ENCODE measurements at places on chromosomes 3 and 15. TPM values are rescaled to one million over a fixed set of nuclear protein-coding genes. Genes with fewer than 3 reads are reported as not detected.

The SCAANT1 gene
- total RNA-seq = not detected

The TBL1XR1 gene
- total RNA-seq = 387 TPM

The TPRG1 gene
- 0.43 TPM for total RNA-seq

The KNG1 gene
- not detected for total RNA-seq

The INTS14 gene
- 23.5 TPM for total RNA-seq

The RASGRP1 gene
- total RNA-seq = 0.37 TPM

The SLC22A13 gene
- total RNA-seq = 0.28 TPM

The AADACL2 gene
- total RNA-seq = not detected

The WDR93 gene
- total RNA-seq = under 0.01 TPM

The CIDEC gene
- total RNA-seq = 0.14 TPM

The DPPA2 gene
- total RNA-seq = not detected

The MUC20 gene
- 0.74 TPM for total RNA-seq

The CHRNA5 gene
- total RNA-seq = 0.14 TPM

The CYP11A1 gene
- total RNA-seq = 1.1 TPM

The PLAAT1 gene
- not detected for total RNA-seq

The CAND2 gene
- 3.1 TPM for total RNA-seq

The BNC1 gene
- total RNA-seq = 7.3 TPM

The EXD1 gene
- total RNA-seq = not detected

The CDHR4 gene
- total RNA-seq = under 0.01 TPM

The GRAMD1C gene
- total RNA-seq = 1.3 TPM

The CCDC9B gene
- total RNA-seq = 13.8 TPM

The PTX3 gene
- 679 TPM for total RNA-seq

The PLXNA1 gene
- 30.3 TPM for total RNA-seq

The SH2D7 gene
- not detected for total RNA-seq

The CD80 gene
- total RNA-seq = not detected

The DRD3 gene
- total RNA-seq = not detected

The SI gene
- total RNA-seq = not detected

The KCNMB2 gene
- total RNA-seq = not detected

Measured in smooth muscle cell of bladder (primary cell).